ENCODE measurements at places on chromosomes 1 and 21.

DNA sequence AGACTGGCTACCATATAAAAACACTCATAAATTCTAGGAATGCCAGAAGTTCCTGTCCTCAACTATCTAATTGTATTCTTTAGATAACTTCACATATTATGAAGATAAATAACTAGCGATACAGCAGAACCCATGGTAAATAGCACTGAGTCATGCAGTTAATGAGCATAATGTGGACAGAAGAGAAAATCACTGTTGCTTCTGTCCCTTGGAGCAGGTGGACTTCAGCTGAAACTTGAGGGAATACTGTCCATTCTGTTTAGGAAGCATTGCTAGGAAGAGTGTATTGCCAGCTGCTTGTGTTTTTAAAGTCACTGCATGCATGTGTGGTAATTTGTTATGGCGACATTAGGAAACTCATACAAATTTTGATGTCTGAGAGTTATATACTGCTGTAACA is 854.4 kb downstream of the LTN1 start:
- peak; percentile 43 for DNase-seq

DNA sequence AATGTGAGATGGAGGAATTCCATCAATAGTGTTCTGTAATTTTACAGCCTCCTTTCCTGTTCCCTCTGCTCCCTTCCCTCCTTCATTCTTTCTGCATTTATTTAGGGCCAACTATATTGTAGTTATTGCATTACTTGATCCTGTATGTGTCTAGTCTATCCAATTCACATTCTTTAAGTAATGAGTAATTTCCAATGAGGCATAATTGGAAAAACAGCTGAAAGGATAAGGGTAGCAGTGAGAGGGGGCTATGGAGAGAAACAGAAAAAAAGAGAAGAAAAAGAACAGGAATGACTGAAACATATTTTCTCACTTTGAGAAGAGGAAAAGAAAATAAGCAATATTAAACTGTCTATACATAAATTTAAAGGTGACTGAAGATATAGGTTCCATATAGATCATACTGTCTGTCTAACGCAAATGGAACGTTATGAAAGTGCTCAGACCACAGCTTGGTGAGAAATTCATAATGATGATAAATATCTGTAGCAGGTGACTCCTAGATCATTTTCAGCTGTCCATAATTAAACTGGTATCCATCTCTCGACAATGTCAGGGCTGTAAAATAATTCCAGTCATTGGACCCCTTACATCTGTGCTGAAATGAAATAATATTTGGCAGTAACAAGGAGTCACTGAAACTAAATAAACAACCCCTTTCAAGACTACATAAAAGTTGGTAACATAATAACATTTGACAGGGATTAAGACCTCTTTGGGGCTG is 61.8 kb downstream of the SPAG17 start:
- no peak for DNase-seq

DNA sequence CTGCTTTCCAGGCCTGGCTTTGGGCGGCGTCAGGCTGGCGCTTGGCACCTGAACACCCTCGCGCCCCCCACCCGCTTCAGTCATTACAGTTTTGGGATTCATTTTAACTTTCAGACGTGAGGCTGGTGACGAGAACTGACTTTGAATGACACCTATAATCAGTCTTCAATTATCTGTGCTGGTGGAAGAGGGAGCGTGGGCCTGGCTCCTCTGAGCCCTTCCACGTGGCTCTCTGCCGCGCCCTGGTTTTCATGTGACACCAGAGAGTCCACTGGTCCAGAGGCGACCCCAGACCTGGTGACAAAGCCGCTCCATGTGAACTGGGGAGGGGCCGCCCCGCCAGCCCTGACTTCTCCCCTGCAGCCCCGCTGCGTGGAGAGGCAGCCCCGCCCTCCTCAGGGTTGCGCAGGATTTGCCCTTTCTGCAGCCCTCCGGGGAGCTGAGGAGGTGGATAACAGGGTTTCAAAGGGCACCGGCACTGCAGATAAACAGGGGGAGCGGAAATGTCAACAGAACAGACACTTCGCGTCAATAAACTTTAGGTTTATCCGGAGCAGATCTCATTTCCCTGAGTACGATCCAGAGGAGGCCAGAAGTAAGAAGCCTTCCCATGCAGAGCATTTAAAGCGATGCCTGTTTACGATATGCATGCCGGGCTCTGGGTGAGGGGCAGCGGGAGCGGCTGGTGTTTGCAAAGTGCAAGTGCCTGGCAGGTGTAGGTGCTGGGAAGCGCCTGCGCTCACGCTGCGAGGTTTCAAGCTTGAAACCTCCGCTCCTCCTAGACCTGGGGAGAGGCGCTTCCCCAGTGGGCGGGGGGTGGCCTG is 56.4 kb downstream of the AJAP1 start:
- no peak for DNase-seq

DNA sequence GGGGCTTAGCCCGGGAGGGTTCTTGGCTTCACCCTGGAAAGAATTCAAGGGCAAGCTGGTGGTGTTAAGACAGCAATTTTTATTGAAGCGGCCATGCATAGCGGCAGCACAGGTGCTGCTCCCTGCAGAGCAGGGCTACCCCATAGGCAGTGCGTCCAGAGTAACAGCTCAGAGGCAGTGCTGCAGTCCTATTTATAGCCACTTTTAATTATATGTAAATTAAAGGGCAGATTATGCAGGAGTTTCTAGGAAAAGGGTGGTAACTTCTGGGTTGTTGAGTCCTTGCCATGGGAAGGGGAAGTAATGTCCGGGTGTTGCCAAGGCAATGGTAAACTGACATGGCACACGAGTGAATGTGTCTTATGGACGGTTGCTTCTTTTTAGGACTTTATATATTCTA is 57.0 kb downstream of the VPS26C start:
- DNase-seq = no peak

- no peak for DNase-seq
Measured at GRCh38 chr1:155974208-155975115, 3.9 kb downstream of the ARHGEF2 start.

DNA sequence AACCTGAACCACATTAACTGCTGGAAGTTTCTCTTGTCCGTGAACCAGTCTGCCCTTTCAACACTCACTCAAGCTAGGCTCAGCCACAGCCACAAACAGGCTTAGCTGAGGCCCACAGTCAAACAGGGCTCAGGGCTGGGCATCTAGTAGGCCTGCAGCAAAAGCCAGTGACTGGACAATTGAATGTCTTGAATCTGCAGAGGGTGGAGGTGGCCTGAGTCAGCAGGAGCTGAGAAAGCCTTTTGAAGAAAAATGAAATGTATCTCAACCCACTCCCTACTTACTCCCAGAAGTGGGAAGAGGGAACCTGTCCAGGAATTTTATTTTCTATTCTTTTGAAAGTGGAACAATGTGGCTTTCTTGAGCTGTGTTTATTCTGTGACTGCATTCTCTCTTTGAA is 95.4 kb downstream of the PTPRU start:
- no peak for DNase-seq

DNA sequence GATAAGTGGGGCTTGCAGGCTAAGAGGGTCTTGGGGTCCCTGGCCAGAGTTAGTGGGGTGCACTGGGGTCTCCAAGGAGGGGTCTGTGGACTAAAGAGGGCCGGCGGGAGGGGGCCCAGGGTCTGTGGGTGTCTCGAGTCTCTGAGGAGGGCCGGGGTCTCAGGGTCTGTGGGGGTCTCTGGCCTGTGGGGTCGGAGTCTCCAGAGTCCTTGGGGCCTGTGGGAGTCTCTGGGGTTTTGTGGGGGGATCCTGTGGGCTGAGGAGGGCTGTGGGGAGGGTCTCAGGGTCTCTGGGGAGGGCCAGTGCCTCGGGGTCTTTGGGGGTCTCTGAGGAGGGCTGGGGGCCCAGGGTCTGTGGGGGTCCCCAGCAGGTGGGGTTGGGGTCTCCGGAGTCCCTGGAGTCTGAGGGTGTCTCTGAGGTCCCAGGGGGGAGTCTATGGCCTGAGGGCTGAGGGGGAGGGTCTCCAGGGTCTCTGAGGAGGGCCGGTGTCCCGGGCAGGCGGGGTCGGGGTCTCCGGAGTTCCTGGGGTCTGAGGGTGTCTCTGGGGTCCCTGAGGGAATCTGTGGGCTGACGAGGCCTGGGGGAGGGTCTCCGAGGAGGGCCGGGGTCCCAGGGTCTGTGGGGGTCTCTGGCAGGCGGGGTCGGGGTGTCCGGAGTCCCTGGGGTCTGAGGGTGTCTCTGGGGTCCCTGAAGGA is 628 bp upstream of the PLEKHM2 start:
- no peak for DNase-seq

DNA sequence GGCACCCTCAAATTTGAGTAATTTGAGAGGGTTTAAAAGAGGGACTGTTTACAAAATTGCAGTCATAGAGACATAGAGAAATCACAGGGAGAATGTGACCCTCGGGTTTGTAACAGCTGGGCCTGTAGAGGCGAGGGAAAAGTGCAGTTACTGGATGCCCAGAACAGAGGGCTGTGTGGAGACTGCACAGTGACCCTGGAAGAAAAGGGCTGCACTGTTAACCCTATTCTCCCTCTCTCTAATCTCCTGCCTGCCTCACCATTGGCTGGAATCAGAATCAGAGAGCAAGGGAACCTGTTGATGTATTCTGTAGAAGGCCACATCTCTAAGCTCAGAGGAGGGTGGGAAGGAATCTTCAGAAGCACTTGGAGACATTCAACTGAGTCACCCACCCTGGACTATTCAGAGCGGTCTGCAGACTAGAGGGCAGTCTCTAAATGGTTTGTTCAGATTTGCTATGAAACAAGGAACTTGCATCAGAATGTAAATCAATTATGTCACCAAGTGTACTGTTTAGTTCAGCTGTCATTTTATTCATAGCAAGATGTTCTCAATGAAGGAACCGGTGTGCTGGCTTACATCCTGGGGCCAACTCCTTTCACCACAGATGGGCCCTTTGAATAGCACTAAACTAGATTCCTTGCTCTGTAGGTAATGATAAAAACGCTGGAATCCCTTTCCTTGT is 132.2 kb upstream of the HOOK1 start:
- DNase-seq = no peak

GRCh38 chr1:240575981-240576662 is 35.8 kb downstream of the GREM2 start:
- no peak for DNase-seq

- no peak for DNase-seq
Measured at GRCh38 chr1:32486463-32487113, 21.7 kb downstream of the ZBTB8B start.

DNA sequence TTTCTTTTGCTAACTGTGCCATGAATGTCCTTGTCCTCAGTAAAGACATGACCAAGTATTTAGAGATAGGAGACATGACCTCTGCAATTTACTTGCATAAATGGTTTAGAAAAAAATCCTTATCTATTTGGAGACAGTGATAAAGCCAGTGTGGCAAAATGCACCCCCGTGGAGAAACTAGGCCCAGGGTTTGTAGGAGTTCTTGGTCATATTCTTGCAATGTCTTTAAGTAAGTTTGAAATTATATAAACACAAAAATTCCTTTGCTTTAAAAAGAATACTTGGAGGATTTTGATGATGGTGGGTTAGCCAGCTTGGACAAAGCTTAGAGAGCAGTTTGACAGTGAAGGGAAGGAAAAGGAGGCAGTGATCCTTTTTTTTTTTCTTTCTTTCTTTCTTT is 101.9 kb upstream of the SLC45A1 start:
- no peak for DNase-seq

GRCh38 chr1:31405578-31406245 is 7.3 kb upstream of the SERINC2 start:
- DNase-seq = no peak

DNA sequence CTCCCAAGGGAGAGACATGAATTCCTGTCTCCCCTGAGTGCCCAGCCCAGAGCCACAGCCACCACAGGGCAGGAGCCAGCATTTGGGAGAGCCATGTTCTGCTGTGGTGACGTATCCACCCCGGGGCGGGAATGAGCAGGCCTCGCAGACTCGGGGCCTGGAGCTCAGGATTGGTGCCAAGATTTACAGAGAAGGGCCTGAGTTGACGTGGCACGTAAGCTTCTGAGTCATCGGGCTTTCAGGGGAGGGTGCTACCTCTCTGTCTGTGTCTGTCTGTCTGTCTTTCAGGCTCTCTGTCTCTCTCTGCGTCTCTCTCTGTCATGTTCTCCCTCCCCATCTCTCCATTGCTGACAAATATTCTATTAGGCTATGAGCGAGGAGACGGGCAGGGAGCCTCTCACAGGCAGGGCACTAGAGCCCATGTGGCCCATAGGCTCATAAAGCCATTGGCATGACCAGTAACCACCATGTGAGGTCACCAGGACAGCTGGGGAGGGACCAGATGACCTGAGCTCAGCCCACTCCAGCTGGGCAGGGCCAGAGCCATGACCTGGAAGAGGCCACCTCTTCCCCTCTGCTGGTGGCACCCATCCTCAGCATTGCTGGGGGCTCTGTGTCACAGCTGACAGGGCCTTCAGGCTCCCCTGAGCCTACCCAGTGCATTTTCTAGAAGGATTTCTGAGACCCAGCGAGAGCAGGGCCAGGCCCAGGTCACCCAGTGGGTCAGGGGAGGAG is 300.0 kb upstream of the VAMP3 start:
- peak; percentile 87 for DNase-seq

GRCh38 chr1:235552146-235552716 is 48.0 kb upstream of the B3GALNT2 start:
- peak; percentile 31 for DNase-seq

GRCh38 chr1:62953633-62954032 is 169.7 kb downstream of the ATG4C start:
- no peak for DNase-seq

DNA sequence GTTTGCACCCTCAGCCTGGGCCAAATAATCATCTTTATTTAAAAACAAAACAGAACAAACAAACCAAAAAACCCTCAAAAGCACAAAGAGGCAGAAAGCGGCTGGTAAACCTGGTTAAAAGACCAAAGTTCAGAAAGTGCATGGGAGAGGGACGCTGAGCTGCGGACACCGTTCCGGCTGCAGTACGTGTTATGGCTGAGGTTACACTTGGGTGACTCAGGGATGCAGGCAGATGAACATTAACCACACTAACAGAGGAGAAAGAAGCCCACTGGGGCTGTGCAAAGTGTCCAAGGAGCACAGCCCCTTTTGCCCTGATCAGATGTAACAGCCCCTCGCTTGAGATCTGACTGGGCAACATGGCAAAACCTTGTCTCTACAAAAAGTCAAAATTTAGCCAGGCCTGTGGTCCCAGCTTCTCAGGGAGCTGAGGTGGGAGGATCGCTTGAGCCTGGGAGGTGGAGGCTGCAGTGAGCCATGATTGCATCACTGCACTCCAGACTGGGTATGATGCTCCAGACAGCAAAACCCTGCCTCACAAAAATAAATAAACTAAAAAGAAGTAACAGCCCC is 28.3 kb downstream of the GPR157 start:
- no peak for DNase-seq

- DNase-seq = no peak
Measured at GRCh38 chr1:26706315-26706714, 10.5 kb downstream of the ARID1A start.
